ENCODE measurements at places on chromosomes 6 and 20. TPM values are rescaled to one million over a fixed set of nuclear protein-coding genes. Genes with fewer than 3 reads are reported as not detected.
A peak's percentile ranks its signal among the peaks of the same experiment; 100 is the strongest.

- DNase-seq, result no peak
Measured at GRCh38 chr6:40387127-40387870, 199.9 kb downstream of the LRFN2 start.

DNA sequence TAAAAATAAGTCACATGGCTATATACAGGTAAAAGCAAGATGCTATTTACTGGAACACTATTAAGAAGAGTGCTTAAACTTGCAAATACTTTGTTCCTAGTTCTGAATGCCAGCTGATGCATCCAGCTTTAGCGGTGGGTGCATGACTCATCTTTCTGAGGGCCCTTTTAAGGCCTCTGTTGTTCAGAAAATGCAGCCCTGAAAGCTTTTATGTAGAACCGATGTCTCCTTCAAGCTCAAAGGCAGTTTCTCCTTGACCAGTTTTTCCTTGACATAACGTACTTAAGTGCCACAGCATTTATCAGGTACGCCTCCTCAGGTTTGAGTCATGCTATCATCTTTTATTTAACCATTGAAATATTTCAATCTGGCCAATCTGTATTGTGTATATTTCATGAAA lies 82.8 kb downstream of the MLIP start:
- DNase-seq, result no peak

GRCh38 chr6:105305521-105305920 lies 97.4 kb downstream of the PREP start:
- DNase-seq, result no peak

DNA sequence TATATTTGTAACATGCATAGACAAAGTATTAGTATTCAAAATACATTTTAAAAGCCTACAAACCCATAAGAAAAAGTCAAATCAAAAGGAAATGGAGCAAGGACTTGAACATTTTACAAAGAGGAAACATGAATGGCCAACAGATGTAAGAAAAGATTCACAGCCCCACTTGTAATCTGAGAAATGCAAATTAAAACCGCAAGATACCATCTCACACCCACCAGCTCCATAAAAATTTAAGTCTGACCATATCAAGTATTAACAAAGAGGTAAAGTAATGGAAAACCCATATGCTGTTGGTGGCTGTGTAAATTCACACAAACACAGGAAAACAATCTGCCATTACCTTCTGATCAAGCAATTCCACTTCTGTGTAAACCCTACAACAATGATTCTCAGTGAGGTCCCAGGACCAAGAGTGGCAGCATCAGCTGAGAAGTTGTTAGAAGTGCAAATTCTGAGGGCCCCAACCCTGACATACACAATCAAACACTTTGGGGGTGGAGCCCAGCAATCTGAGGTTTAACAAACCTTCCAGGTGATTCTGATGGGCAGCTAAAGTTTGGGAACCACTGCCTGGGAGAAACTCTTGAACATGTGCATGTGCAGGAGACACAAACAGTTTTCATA lies 30.9 kb downstream of the BCL2L1 start:
- DNase-seq, result no peak

- no peak for DNase-seq
Measured at GRCh38 chr6:54085541-54085940, 25.7 kb upstream of the MLIP start.

GRCh38 chr20:18694071-18694470 lies 106.2 kb downstream of the DTD1 start:
- DNase-seq, result no peak

GRCh38 chr6:107264357-107264840 lies 149.1 kb upstream of the BEND3 start:
- DNase-seq, result no peak

DNA sequence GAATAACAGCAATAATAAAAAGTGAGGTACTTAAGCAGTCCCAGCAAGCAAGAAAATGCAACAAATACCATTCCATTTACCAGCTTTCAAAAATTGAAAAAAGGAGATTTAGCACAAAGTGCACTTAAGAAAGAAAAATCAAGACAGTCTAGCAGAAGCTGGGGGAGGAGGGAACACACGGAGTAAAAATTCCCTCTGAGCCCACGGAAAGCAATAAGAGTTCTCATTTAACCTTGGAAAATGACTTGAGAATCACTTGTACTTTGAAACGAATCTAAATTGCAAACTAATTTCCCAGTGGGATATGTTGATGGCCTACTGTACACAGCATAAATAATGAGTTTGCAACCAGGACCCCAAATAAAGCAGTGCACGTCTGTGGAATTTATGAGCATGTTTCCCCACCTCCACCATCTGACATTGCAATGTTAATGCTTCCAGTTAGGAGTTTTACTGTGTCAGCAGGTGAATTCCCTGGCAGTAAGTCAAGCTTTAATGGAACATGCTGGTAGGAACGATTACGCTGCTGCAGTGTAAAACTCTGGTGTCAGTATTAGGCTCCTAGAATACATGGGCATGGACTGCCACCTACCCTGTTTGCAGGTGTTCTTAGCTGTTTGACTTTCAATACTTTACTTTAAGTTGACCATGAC lies 386.8 kb downstream of the HDGFL1 start:
- DNase-seq, result peak; percentile 23

DNA sequence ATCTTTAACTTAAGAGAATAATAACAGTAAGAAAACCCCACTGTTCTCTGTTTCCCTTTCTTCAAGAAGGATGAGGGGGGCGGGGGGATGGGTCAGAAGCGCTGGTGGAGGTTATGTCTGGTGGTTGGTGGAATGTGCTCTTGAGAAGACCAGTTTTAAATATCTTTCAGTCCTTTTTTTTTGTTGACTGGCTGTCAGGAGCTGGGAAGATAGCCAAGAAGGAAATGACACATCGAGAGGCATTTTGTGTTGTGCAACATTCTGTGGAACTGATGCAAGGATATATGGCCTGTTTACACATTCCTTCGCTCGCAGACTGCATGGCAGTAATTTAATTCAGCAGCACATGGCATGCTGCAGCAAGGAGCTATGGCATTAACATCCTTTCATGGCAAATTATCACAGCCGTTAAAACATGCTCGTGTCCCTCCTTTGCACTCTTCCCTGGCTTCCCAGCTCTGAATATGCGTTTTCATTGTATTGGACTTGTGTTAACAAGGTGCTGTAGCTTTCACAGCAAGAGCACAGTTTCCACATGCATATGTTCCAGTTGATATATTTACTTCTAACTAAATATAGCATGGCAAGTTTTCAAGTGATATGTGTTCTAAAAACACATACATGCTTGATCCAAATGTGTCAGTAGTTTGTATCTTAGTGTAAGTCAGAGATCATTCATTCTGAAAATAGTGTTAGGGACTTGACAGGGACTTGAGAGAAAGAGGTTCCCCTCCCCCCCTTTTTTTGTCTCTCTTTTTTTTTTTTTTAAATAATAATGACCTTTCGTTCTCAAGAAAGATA lies 68.2 kb upstream of the SUPT3H start:
- peak; percentile 94 for DNase-seq

- no peak for DNase-seq
Measured at GRCh38 chr6:170013815-170014214, 262.4 kb downstream of the ERMARD start.

- DNase-seq, result peak; percentile 72
Measured at GRCh38 chr6:38974389-38975151, 74.0 kb upstream of the GLP1R start.

DNA sequence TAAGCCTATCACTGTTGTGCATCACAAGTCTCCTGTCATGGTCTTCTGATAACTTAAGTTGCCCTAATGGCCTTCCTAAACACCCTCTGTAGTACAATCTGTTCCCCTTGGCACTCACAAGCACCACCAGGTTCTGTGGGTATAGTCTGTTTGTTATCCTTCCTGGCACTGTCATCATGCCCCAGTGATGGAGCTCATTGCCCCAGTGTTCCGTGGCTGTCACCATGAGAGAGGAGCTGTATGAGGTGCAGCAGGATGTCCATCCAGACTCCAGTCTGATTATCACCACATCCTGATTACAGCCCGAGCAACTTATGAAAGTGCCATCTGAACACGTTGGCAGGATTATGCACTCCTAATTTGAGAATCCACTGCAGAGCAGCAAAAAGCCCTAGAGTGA lies 380.1 kb downstream of the FRK start:
- DNase-seq, result no peak

DNA sequence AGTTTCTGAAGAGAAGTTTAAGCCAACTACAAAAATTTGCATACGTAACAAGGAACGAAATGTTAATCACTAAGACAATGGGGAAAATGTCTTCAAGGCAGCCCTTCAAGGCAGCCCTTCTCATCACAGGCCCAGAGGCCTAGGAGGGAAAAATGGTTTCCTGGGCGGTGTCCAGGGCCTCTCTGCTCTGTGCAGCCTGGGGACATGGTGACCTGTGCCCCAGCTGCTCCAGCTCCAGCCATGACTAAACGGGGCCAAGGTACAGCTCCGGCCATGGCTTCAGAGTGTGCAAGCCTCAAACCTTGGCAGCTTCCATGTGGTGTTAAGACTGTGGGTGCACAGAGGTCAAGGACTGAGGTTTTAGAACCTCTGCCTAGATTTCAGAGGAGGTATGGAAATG lies 325.1 kb downstream of the FRK start:
- no peak for DNase-seq

GRCh38 chr6:85127168-85127498 lies 322.8 kb upstream of the NT5E start:
- DNase-seq, result no peak

DNA sequence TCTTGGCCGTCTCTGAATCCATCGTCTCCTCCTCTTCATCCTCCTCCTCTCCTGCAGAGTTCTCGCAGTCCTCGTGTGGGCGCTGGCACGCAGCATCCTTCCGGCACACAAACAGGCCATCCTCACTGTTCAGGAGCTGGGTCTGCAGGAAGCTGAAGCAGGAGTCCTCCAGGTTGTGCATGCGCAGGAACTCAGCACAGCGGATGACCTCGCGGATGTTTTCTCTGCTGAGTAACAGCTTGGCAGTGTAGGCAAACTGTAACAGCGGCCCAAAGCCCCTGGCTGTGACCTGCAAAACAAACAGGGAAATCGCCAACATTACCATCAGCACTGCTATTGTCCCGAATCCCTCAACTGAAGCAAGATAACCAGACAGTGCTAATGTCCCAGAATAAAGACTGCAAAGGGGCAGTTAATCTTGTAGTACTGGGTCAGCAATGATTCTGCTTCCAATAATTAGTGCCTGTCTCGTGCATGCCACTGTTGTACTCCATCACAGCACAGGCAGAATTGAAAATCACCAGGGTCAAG lies 57.4 kb downstream of the GJA10 start:
- no peak for DNase-seq

- peak; percentile 97 for DNase-seq
Measured at GRCh38 chr6:43667245-43668150, 20.1 kb downstream of the MRPS18A start.

- DNase-seq, result no peak
Measured at GRCh38 chr20:58102744-58103516, 125.5 kb downstream of the ANKRD60 start.

DNA sequence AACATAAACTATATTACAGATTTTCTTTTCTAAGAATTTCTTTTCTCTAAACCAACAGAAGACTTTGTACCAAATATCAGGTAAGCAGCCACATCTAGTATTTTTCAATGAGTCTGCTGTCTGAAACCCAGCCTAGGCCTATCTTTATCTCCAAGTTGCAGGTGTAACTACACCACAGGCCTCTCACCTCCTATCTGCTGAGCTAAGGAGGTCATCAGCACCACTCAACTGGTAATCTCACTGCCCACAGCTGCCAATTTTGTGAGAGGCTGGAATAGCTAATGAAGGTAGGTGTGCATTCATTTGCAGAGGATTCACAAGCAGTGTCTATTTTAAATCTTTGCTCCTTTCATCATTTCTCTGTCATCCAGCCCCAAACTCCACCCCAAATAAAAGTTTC lies 584.8 kb downstream of the HDGFL1 start:
- no peak for DNase-seq

GRCh38 chr6:126300126-126300525 lies 39.8 kb upstream of the CENPW start:
- no peak for DNase-seq

PAQR8 gene
- polyA plus RNA-seq, result 28.6 TPM

COL9A3 gene
- polyA plus RNA-seq, result 3.4 TPM

SGK2 gene
- polyA plus RNA-seq, result 17.6 TPM

APOM gene
- polyA plus RNA-seq, result 32.8 TPM

TFAP2D gene
- not detected for polyA plus RNA-seq

RAB44 gene
- 0.18 TPM for polyA plus RNA-seq

STX11 gene
- 1.0 TPM for polyA plus RNA-seq

CLDN20 gene
- polyA plus RNA-seq, result not detected

SLC17A9 gene
- 11.2 TPM for polyA plus RNA-seq

Measured in small intestine (tissue), 16 donors.